ENCODE measurements at places on chromosomes 2 and 18. TPM values are rescaled to one million over a fixed set of nuclear protein-coding genes. Genes with fewer than 3 reads are reported as not detected.

Gene EN1
- not detected for total RNA-seq

Gene CLASP1
- 173 TPM for total RNA-seq

Gene OLA1
- total RNA-seq: 58.3 TPM

Gene GREB1L
- total RNA-seq: 0.74 TPM

Gene TANC1
- total RNA-seq: 5.9 TPM

Gene ALLC
- not detected for total RNA-seq

Gene CKAP2L
- 3.2 TPM for total RNA-seq

Gene CHRNG
- not detected for total RNA-seq

Gene CNTNAP5
- total RNA-seq: 26.6 TPM

Gene POTEJ
- not detected for total RNA-seq

Gene ARHGEF4
- total RNA-seq: 45.7 TPM

Gene CAPN14
- total RNA-seq: 0.98 TPM

Gene AQP12B
- not detected for total RNA-seq
